ENCODE measurements at places on chromosomes 16 and 17.
A peak's percentile ranks its signal among the peaks of the same experiment; 100 is the strongest.

GRCh38 chr16:31754998-31755615, 118.5 kb upstream of the ZNF267 start:
- no peak for DNase-seq

- no peak for DNase-seq
Measured at GRCh38 chr16:83220066-83220465, 587.7 kb upstream of the HSBP1 start.

DNA sequence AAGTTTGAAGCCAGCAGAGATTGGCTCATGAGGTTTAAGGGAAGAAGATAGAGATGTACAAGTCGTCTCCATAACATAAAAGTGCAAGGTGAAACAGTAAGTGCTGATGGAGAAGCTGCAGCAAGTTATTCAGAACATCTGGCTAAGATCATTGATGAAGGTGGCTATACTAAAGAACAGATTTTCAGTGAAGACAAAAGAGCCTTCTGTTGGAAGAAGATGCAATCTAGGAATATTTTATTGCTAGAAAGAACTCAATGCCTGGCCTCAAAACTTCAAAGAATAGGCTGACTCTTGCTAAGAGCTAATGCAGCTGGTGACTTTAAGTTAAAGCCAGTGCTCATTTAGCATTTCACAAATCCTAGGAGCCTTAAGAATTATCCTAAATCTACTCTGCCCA, 26.0 kb downstream of the CCL4 start:
- DNase-seq: no peak

DNA sequence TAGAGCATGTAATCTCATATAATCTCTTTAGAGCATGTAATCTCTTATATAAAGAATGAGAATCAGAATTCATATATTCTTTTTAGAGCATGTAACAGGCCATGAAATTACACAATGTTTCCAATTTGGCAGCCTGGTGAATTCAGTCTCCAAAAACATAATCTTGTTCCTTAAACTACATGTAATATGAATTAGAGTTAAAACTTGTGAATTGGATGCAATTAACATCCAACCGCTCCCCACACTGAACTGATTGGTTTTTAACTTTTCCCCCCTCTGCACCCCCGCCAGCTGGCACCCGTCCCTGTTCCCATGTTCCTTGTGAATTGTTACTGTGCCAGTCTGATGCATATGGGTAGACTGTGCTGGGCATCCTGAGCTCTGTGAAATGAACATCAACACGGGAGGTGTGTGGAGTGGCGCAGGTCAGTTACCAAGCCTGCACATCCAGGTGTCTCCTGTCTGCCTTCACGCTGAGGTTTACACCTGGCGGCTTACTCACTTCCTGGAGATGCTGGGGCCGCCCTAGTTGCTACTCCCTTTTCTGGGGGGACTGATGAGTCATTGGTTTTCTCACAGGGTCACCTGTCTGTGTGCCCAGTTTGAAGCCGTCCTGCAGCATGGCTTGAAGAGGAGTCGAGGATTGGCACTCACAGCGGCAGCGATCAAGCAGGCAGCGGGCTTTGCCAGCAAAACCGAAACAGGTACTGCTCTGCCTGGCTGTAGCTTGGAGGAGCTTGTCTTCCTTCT, 50.4 kb downstream of the SNX29 start:
- peak; percentile 56 for DNase-seq

- DNase-seq: no peak
Measured at GRCh38 chr16:88430185-88430523, 22.9 kb upstream of the ZFPM1 start.

DNA sequence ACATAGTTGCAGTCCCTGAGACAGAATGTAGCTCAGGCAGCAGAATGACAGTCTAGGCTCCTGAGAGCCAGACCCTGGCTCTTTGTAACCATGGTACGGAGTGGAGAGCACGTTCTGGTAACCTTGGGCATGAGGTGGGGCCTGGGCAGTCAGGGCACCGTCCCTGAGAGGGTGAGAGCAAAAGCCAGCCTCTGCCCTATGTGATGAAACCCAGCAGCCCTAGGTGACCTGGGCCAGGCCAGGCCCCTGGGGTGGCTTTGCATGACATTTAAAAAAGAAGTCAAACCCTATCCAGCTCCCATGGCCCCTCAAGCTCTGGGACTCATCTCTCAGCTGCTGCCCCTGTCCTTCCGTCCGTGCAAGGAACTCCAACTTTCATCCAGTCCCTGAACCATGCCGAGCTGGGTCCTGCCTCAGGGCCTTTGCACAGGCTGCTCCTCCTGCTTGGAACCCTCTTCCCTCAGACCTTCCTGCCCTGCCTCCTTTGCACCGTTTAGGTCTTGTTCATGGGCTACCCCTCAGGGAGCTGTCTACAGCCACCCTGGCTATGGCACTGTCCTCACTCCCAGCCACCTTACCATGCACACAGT, 188.6 kb downstream of the NTN1 start:
- no peak for DNase-seq

Data from NCI-H510A (cell line).